ENCODE measurements at places on chromosomes 1 and 21.

DNA sequence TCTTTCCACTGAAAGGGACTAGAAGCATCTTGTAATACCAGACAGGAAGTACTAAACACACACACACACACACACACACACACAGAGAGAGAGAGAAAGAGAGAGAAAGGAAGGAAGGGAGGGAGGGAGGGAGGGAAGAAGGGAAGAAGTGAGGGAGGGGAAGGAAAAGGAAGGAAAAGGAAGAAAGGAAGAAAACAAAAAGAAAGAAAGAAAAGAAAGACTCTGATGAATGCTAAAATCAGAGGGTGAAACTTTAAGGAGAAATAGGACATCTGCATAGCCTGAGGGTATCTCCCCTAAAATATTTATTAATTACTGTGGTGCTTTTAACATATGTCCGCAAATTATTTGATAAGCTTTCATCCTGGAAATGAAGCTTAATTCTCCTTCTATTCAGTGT, 10.6 kb downstream of the TRIT1 start:
- no peak for DNase-seq

DNA sequence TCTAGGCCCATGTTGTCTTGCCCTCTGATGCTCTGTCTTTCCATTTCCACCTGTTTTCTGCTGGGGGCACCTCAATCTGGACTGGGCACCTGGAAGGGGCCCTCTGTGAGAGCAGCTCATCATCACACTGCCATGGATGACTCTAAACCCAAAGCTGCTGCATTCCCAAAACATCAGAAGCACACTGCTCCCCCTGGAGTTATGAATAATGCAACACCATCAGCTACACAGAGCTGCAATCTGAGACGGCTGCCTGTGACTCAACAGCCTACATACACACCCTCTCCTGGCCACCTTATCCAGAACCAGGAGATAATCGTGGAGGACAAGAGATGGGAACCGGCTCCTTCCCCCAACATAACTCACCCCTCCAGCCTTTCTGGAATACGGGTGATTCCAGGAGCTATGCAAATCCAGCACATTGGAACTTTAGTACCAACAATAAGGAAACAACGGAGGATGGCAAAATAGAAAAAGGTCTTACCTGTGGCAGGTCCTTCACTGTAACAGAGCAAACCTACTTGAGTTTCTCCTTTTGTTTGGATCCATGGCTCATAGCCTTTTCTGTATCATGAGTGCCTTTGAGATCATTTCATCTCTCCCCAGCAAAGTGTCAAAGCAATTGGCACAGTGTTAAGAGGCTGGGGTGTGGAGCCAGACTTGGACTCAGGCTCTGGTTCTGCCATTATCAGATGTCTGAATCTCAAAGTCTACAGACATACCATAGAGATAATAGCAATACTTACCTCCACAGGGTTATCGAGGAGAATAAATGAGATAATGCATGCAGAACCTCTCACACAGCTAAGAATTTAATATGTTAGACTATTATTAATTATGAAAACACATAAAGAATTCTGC, 29.3 kb downstream of the AK2 start:
- DNase-seq: peak; percentile 92

DNA sequence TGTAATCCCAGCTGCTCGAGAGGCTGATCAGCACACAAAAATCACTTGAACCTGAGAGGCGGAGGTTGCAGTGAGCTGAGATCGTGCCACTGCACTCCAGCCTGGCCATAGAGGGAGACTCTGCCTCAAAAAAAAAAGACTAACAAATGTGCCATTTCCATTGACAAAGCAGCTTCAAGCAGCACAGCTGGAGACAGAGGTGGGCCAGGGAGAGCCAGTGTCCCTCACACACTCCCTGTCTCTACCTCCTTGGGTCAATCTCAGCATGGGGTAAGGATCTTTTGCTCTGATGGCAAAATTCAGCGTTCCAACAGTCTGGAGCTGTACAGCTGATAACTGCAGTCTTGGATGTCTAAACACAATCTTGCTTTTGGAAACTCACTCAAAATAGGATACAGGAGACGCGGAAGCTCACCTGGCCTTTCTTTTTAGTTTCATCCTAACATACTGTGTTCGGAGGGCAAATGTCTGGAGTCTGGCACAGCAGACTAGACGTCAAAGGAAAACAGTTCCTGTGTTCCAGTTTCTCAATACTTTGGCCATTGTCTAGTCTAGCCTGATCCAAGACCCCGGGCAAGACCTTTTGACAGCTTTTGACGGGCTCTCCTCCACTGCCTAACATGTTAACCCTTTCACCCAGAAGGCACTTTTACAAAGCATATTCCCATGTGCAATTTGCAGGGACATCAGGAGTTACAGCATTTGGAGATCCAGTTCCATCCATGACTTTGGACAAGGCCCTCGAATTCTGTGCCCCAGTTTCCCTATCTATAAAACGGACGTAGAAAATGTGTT, 2.9 kb downstream of the RCC2 start:
- peak; percentile 29 for DNase-seq

GRCh38 chr1:91757763-91758460, 128.0 kb downstream of the TGFBR3 start:
- DNase-seq: no peak

DNA sequence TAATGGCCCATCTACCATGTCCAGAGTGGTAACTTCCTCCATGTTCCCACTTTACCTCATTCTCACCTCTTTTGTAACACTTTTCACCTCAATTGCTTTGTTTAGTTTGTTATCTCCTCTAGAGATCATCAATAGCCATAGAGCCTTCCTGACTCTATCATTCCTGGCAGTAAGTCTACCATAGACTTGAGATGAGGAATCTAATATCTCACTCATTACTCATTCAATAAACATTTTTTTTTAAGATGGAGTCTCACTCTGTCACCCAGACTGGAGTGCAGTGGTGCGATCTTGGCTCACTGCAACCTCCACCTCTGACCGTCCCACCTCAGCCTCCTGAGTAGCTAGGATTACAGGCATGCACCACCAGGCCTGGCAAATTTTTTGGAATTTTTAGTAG, 7.1 kb downstream of the NMNAT2 start:
- no peak for DNase-seq

GRCh38 chr1:65108025-65108642, 39.9 kb upstream of the AK4 start:
- DNase-seq: no peak

DNA sequence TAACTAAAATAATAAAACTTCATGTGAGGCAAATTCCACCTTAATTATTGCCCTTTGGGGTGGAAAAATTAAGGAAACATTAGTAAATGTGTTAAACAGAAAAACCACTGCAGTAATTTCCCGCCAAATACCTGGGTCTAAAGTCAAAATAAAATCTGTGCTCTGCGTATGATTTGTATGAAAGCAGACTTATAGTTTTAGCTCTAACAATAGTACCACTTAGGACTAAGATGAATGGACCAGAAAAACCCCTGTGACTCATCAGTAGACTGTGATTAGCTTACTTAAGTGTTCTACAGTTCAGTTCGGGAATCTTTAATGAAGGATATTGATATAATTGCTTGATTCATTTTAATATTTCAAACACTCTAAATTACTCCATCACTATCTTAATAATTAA, 23.3 kb upstream of the C1orf105 start:
- DNase-seq: peak; percentile 59

DNA sequence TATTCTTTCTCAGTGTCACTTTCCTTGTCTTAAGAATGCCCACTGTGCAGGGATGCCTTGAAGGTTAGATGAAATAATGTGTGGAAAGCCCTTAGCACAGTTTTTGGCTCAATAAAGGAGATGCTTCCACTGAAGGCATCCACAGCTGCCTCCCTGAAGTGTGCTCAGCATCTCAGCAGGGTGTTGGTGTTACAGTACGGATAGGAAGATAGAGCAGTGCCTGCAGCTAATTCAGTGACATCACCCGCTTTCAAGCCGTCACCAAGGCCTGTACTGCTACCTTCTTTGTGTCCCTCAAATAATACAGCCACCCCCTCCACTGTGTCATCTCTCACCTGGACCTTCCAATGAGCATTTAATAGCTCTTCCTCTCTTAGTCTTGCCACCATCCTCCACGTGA, 59.0 kb downstream of the NDUFS5 start:
- no peak for DNase-seq

DNA sequence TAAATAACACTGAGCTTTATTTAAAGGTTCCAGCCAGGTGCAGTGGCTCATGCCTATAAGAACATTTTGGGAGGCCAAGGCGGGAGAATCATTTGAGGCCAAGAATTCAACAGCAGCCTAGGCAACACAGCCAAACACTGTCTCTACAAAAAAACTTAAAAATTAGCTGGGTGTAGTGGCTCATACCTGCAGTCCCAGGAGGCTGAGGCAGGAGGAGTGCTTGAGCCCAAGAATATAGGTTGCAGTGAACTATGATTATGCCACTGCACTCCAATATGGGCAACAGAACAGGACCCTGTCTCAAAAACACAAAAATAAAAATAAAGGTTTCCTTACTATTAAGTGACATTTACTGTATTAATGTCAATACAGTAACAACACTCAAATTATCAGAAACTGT, 2.1 kb downstream of the TAF12 start:
- no peak for DNase-seq

DNA sequence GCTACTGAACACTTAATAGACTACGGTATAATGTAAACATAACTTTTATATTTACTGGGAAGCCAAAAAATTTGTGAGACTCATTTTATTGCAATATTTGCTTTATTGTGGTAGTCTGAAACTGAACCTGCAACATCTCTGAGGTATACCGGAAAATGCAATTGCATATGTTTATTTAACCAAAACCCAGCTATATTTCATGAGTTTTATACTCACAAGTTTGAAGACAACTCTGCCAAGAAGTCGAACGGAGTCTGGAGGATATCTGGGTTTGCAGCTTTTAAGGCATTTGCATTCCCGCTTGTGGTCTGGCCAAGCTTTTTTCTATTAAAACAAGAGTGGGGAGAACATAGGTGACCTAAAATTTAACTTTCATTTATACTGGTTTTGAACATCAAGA, 171.9 kb downstream of the SMYD3 start:
- no peak for DNase-seq

GRCh38 chr21:46120301-46121285, 22.7 kb downstream of the COL6A2 start:
- DNase-seq: no peak

- DNase-seq: peak; percentile 61
These were observed 6.4 kb upstream of the KANK4 start for GRCh38 chr1:62325681-62326080.
